ENCODE measurements at places on chromosomes 2 and 18.

DNA sequence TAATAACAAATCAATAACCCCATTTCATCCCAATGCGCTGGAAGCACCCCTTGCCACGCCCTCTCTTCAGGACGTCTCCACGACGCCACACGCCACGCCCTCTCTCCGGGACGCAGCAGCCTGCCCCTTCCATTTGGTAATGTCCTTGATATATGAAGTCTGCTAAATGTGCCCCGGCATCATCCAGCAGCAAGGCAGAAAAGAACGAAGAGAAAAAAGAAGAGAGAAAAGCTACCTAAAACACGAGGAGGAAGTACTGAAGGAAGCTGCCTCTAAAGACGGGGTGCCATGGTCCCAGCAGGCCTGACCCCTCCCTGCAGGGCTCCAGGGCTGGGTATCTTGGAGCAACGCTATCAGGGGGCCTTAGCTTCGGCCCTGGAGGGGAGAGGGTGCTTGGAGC is 41.8 kb downstream of the CNGA3 start:
- no peak for DNase-seq

GRCh38 chr2:206790311-206790935 is 25.0 kb downstream of the FASTKD2 start:
- no peak for DNase-seq

GRCh38 chr2:1701556-1702185 is 42.6 kb downstream of the PXDN start:
- no peak for DNase-seq

DNA sequence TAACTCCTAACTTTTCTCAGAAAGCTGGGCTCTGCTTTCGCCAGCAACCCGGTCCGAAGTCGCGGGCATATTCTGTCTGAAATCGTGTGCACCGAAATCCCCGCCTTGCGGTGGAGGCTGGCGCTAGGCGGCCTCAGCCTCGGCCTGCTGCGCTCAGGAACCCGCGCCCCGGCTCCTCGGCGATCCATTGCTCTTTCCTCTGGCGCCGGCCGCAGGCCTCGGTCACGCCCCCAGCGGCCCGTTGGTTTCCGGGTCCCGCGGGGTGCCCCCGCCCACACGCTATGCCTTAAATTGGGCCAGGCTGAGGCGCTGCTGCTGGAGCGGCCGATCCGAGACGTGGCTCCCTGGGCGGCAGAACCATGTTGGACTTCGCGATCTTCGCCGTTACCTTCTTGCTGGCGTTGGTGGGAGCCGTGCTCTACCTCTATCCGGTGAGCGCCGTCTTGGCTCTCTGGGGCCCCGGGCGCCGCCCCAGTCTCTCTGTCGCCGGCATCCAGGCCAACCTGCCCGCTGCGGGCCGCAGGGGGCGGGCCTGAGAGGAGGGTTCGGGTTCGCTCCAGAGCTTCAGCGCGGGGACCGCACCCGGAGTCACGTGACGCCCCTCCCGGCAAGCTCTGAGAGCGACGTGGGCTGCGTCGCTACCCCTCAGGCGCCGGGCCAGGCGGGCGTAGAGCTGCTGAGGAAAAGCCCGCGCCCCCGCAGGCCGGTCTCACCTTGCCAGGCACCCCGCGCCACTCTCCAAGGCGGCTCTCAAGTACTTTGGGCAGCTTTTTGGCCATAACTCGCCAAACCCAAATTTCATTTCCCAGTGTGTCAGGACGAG is at the start of gene CYP20A1:
Gene CYP20A1 (plus strand): TSS at position 315 of the 823 bp plus-strand sequence. CDS start 45 bp downstream, at position 360.
- peak; percentile 95 for DNase-seq

GRCh38 chr2:112343827-112344585 is 68.6 kb downstream of the ZC3H6 start:
- no peak for DNase-seq

- DNase-seq, result no peak
These were observed 149.1 kb downstream of the UBE2E3 start for GRCh38 chr2:181129364-181130056.

- no peak for DNase-seq
These were observed 242.9 kb upstream of the ID2 start for GRCh38 chr2:8438996-8439395.

GRCh38 chr18:11114653-11115052 is 34.7 kb downstream of the PIEZO2 start:
- DNase-seq, result no peak

GRCh38 chr2:69579536-69579935 is 64.0 kb downstream of the AAK1 start:
- no peak for DNase-seq

DNA sequence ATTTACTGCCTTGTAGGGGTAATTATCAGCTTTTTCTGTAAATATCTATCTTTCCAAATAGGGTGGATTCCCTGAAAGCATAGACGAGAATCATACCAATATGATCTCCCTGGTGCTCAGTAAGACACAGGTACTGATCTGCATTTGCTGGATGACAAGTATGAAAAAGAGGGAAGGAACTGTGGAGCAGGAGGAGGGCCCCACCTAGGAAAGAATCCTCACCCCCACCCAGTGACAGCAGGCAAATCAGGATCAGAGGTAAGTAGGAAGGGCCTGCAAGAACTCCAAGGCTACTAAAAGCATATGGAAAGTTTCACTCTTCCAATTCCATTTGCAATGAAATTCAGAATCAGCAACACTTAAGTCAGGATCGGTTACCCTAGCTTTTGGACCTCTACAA is 42.3 kb downstream of the METTL8 start:
- DNase-seq, result no peak

DNA sequence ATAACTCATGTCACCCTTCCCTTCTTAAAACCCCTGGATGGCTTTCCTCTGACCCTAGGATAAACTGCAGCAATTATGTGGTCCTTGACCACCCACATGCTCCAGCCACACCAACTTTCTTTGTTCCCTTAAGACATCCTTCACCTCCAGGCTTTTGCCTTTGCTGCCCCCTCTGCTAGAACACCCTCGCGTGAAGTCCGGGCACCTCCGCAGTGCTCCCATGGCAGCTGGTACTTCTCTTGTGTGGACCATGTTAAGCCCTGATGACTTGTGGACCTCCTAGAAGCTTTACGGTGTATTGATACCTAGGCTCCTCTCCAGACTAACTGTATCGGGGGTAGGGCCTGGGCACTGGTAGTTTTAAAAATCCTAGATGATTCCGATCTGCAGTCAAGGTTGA is 824 bp upstream of the ABHD1 start:
- no peak for DNase-seq

GRCh38 chr2:5701266-5701665 is 9.1 kb downstream of the SOX11 start:
- DNase-seq, result no peak

GRCh38 chr2:101947374-101947773 is 44.4 kb upstream of the IL1R2 start:
- DNase-seq, result no peak

DNA sequence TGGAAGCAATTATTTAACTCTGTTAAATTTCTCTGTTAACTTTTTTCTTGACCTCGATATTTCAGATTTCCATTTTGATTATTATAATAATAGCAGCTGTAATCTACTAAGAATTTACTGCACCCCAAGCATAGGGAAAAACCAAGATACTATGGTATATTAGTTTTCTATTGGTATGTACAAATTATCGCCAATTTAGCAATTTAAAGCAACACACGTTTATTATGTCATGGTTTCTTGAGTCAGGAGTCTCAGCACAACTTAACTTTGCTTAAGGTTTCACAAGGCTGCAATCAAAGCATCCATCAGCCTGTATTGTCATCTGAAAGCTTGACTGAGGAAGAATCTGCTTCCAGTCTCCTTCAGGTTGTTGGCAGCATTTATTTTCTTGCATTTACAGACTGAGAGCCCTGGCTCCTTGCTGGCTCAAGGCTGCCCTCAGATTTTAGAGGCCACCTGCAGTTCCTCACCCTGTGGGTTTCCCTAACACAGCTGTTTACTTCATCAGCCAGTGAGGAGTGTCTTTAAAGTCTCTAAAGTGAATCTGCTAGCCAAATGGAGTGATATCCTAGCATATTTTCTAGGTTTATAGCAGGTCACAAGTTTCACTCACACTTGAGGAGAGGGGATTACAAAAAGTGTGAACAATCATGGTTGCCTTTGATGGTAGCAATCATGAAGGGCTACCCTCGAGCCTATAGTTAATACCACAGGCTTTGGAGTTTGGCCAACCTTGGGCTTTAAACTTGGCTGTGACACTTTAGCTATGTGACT is 4.4 kb upstream of the VPS54 start:
- DNase-seq, result no peak

DNA sequence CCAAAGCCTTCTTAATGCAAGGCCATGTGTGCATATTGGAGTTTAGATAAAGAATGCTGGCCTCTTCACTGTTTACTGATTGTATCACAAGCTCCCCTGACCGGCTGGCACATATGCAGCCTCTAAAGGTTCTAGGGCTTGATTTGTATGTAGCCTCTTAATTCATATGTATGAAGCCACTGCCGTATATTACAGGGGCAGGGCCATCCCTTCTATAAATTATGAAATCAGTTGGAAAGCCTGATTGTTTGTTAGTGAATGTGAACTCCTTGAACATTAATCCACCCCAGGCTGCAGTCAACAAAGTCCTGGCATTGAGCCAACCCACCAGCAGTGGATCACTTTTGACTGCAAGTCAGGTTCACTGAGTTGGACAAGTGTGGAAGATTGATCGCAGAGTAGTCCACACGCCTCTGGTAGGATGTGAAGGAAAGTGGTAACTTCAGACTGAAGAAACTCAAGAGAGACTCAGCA is 61.6 kb upstream of the PARD3B start:
- no peak for DNase-seq

GRCh38 chr2:190138032-190138431 is 75.5 kb upstream of the MSTN start:
- DNase-seq, result no peak

GRCh38 chr18:55283309-55283708 is 304.7 kb downstream of the TCF4 start:
- no peak for DNase-seq

DNA sequence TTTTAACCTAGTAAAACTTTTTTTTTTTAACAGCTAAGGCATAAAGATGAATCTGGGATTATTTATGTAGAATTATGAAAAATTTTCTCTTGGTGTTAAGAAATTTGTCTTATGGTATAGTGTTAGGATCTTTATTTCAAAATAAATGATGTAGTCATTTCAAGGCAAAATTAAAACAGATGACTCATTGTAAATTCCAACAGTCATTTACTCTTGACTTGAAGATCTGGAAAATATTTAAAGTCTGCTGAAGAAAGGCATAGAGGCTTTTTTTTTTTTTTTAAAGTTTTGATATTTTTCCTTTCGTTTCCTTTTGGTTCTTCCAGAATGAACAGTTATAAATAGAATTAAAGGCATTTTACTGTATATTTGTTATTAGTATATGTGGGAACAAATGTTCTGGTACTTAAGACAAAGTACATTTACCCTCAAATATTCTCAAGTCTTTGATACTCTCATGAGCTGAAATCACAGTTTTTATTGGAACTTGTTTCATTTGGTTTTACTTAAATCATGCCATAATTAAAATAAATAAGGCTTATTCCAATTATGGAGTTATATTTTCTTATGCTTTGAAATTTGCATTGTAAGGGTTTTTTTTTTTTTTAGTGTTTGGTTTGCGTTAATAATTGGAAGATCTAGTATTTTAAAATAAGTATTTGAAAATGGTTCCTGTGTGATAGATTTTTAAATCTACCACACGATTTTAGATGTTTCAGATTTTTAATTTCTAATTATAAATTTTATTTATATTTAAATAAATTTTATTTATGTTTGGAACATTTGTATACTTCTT is 29.9 kb downstream of the GLS start:
- no peak for DNase-seq

DNA sequence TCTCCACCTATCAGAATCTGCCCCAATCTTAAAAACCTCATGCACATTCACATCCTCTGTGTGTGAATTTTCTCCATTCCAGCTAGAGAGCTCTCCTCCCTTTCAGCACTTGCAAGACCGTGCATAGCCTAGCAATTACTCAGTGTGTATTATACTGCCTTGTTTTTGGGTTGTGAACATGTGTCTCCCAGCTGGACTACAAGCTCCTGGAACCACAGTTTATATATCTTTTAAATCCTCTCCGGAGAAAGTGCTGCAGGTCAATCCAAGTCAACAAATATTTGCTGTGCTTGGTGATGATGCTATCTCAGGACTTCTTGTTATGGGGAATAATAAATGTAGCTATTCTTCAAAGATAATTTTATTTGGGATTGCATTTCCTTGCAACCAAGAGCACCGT is 58.2 kb upstream of the MEX3C start:
- no peak for DNase-seq

DNA sequence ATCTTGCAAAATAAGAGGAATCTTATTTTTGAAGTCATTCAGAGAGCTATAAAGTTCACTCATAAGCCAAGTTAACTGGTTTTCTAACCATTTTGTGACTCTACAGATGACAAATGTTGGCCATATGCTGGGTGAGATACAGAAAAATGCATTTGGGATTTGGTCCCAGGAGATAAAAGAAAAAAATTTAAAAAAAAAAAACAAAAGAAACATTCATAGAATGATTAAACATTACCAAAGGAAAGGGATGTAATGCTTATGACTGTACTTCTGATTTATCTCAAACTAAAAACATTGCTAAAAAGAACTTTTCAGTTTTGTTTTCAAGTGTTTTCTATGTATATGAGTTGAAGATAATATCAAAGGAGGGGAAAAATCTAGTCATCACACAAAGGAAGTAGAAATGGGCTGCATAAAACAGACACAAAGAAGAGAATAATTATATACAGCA is 43.1 kb downstream of the PELI1 start:
- no peak for DNase-seq

- no peak for DNase-seq
These were observed 131.5 kb upstream of the ACVR2A start for GRCh38 chr2:147713349-147713748.

GRCh38 chr2:120887741-120888231 is 152.1 kb downstream of the GLI2 start:
- DNase-seq, result no peak

- no peak for DNase-seq
These were observed 67.3 kb upstream of the SPOPL start for GRCh38 chr2:138433995-138434951.

- no peak for DNase-seq
These were observed 34.0 kb downstream of the EML6 start for GRCh38 chr2:54757500-54757899.

DNA sequence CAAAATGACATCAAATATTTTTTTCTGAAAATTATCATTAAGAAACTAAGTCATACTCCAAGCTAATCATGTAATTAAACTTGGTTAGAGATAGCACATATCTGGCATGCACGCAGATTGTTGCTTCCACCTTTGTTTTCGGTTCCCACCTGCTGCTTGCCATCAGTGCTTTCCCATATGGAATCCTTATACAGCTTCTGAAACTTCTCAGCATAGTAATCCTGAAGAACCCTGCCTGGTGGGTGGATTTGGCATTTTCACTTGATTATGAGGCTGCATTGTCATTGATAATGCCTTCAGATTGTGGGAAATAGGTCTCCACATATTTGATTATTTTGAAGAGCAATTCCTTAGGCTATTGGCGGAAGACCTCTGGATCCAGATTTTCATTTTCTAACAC is 47.5 kb downstream of the ZC3H6 start:
- no peak for DNase-seq

- DNase-seq, result no peak
These were observed 276.3 kb upstream of the PARD3B start for GRCh38 chr2:204268971-204269370.

- no peak for DNase-seq
These were observed 29.7 kb downstream of the ASB1 start for GRCh38 chr2:238456449-238456848.

- DNase-seq, result no peak
These were observed 9.1 kb upstream of the DAW1 start for GRCh38 chr2:227862227-227862740.

- no peak for DNase-seq
These were observed 8.4 kb downstream of the POMC start for GRCh38 chr2:25159949-25160348.
